GM13977 (cell line): ENCODE measurements at places on chromosomes 5 and 9.

DNA sequence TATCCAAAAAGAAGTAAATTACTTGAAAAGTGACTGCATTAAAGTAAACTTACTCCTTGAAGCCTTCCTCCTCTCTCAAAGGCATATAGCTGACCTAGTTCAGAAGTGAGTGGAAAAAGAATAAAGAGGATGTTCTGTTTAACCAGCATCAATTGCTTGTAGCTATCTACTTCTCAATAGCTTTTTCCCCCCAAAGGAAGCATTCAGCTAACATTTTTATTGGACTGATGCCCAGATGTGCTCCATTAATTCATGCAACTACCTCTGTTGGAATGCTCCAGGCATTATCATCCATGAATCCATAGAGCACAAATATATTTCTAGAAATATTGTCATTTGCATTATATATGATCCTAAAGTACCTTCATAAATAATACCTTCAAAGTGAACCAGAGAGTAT lies 132.8 kb downstream of the RASEF start:
- DNase-seq = no peak

DNA sequence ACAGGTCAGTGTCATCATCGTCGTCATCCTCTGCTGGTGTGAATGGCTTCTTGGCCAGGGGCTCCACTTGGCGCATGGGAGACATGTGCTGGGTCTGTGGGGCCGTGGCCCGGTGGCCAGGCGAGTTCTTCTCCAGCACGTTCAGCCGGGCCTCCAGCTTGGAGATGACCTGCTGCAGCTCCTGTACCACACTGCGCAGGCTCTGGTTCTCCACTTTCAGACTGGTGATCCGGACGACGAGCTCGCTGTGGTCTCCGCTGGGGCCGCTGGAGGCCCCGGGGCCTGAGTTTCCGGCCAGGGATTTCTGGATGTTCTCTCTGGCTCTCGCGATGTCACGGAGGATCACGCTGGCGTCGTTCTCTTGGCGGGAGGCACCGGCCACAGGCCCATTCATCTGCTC lies 40.6 kb downstream of the ZNF484 start:
- no peak for DNase-seq

- DNase-seq = no peak
Observed at GRCh38 chr5:144487207-144487606, 316.5 kb downstream of the KCTD16 start.

DNA sequence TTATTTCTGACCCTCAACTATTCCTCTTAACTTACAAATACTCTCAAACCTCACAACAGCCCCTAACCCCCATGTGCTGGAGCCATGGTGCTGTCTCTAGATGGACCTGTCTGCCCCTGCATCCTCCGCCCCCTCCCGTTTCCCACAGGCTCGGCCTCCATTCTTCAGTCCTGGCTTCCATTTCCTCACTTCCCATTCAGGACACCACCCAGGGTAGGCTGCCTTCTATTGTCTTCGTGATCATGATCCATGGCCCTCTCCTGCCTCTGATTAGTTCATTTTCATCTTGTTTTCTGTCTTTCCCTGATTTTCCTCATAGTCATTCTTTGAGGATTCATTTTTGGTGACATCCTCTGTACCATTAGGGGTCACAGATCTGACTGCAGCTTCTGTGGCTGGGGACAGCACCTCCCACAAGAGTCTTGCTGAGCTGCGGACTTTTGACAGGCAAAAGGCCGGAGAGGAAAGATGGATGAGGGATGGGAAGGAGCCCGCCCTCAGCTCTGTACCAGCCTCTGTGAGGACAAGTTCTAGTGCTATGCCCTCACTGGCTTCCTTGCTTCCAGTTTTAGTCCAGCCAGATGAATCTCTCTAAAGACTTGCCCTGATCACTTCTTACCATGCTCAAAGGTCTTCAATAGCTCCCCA lies 255.8 kb downstream of the NTRK2 start:
- DNase-seq = no peak

DNA sequence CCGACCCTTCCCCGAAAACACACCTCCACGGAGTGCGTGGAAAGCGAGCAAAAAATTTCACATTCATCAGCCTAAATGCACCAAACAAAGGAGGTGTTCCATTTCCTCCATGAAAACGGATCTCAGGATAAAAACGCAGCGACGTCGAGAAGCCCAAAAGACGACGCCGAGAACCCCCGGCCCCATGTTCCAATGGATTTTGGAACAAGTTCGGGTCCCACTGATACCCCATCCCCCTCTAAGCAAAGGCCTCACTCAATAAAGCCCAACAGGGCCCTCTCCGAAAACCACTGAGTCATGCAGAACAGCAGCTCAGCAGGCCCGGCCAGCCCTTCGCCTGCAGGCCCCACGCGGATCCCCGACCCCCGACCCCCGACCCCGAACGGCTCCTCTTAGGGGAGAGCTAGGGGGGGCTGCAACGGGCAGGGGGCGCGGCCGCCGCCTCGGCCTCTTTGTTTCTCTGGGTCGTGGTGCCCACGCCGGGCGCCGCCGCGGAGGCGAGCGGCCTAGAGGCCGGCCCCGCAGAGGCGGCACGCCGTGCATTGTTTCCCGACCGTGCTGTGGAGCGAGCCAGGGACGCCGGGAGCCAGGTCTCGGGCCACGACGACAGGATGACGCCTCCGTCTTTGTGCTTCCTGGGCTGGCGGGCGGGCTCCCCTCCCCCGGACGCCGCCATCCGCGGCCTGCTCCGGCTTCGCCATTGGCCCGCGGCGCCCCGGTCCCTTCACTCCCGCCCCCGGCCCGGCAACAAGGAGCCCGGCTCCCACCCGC lies 915 bp downstream of the ZFAND5 start:
- peak; percentile 90 for DNase-seq
